GM13976 (cell line): ENCODE measurements at places on chromosomes 1 and 21.
A peak's percentile ranks its signal among the peaks of the same experiment; 100 is the strongest.

DNA sequence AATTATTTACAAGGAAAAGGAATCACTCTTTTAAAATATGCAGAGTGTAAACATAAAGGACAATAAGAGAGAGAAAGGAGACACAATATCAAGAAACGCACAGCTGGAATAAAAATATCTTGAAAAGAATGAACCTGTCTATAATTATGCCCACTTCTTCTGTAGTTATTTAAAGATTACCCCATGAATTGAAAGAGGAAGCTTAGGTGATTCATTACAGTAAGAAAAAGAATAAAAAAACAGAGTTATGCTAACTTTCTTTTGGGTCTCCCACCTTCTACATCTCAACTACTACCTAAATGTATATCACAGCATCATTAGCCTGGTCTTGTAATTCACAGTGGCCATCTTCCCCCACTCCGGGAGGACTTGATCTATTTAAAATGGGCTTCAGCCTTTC lies 182.1 kb downstream of the MRPL39 start:
- no peak for DNase-seq

GRCh38 chr21:36545776-36546511 lies 66.0 kb upstream of the CLDN14 start:
- DNase-seq = no peak

DNA sequence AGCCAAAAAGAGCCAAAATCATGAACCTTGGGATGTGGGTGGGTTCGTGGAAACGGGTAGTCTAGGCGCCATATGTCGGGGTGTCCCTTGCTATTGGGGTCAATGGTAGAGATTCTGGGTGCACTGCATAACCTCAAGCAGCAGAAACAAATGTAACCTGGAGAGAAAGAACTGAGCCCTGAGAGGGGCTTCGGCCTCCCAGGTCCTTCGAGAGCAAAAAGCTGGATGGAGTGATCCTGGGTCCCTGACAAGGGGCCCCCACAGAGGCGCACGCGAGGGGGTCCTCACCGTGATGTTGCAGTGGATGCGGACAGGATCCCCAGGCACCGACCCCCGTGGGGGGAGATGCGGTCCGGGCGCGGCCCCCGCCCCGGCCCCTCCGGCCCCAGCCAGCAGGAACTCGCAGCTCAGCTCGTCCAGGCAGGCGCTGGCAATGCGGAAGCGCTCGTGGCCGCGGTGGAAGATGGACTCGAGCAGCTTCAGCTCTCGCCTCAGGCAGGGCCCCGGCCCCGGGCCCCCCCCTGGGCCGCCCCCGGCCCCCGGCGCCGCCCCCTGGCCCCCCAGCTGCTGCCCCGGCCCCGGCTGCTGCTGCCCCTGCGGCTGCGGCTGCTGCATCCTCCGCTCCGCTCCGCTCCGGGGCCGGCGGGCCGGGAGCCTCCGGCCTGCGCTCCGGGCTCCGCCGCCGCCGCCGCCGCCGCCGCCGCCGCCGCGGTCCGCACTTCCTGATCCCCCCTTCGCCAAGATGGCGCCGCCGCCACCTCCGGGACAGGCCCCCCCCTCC lies at the start of gene UBE2Q1:
Gene UBE2Q1, minus strand, starts transcription at position 724 of the 781 bp plus-strand sequence. Its CDS starts 109 bp downstream, at position 615.
- DNase-seq = peak; percentile 54

DNA sequence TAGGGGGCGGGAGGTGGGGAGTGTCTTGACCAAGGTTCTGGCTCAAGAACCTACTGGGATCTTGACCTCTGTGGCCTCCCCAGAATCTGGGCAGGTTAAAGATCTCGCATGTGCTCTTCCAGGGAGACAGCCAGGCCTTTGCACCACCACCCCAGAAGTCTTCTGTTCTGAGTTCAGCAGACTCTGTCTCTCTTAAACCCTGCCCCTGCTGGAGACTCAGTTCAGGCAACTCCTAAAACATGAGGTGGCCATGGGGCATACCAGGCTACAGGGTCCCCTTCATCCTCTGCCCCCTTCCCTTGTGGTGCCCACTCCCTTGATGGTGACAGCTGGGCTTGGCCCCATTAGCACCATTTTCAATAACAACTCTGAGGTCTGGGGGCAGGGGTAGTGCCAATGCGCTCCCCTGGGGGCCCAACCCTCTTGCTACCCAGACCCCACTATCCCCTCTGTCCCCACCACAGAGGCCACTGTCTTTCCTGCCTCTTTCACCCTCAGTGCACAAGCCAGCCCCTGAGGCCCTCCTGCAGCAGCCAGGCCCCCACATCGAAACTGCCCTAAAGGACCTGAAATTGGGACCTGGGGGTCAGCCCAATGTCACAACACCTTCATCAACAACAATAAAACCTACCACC lies 132.7 kb upstream of the RUNX3 start:
- no peak for DNase-seq

DNA sequence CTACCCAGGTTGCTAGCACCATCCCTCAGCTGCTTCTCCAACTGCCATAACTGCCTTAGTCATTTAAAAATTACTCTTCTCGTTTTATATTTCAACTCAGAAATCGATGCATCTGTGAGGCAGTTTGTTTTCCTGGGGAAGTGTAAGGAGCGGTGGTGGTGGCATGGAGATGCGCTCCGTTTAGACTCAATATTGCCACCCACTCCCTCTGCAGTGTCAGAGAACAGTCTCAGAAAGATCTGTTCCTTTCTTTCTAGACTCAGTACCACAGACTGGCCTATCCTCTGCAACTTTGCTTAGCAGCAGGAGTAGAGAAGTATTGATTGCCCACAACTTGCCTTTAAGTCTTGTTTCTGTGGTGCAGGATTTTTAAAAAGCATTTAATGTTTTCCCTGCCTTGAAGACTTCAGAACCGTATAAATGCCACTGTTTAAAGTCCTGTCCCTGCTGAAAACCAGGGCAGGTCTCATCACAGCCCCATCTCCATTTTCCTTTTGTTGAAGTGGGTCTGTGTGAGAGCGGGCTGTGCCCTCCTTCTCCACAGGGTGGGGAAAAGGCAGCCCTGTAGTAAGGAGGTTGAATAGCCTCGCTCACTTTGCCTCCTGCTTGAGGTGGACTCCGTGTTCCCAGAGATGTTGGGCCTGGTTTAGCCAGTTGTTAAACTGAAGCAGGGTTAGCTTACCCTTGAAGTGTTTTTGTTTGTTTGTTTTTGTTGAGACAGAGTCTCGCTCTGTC lies 105.2 kb downstream of the NFIA start:
- DNase-seq = no peak
